ENCODE measurements at places on chromosomes 1 and 21.
A peak's percentile ranks its signal among the peaks of the same experiment; 100 is the strongest.

DNA sequence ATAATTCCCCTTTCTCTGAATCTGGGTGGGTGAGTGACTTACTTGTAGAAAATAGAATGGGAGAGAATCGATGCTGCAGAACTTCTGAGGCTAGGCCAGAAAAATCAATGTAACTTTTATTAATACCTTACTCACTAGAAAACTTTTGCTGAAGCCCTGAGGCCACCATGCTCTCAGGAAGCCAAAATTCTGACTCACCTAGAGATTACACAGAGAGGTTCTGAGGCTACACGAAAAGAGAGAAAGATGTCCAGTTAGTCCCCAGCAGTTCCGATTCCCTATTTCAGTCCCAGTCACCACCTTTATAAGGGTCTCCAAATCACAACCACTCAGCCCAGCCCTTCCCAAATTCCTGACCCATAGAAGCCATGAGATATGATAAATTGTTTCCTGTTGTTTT lies 135.2 kb downstream of the NTPCR start:
- no peak for DNase-seq

DNA sequence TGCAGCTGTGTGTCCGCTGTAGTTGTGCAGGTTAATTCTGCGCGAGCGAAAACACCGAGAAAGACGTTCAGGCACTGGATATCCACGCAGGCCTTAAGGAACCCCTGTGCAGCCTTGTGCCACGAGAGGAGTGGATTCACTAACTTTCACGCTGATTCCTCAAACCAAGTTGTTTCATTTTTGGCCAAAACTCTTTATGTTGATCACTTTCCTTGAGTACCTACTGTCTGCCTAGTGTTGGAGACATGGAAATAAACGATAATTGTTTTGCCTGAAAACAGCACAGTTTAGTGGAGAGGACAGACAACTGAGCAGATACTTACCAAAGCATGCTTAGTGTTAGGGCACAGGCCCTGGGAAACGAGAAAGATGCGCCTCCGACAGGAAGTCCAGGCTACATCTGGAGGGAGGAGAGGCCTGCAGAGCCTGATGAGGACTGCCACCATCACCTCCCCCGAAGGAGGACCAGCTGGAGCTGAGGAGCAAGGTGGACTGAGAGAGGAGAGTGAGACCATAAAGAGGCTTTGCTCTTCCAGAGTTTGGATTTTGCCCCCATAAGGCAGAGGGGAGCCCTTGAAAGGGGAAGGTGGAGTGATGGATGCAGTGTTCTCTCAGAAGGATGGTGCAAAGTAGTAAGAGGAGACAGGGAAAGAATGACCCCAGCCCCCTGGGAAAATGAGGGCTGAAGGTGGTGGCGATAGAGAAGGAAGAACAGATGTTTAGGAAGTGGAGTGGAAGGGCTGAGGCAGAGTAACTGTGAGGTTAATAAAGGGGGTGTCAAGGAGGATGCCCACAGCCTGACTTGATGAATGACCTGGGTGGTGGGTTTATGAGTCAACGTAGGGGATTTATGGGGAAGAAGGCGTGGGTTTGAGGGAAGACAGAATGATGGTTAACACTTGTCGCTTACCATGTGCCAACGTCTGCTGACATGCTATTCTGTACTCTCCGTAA lies 956 bp upstream of the SCAF4 start:
- peak; percentile 10 for DNase-seq

- no peak for DNase-seq
Measured at GRCh38 chr1:178690496-178690895, 34.5 kb upstream of the RALGPS2 start.

GRCh38 chr1:202659541-202659940 lies 50.7 kb downstream of the SYT2 start:
- no peak for DNase-seq

DNA sequence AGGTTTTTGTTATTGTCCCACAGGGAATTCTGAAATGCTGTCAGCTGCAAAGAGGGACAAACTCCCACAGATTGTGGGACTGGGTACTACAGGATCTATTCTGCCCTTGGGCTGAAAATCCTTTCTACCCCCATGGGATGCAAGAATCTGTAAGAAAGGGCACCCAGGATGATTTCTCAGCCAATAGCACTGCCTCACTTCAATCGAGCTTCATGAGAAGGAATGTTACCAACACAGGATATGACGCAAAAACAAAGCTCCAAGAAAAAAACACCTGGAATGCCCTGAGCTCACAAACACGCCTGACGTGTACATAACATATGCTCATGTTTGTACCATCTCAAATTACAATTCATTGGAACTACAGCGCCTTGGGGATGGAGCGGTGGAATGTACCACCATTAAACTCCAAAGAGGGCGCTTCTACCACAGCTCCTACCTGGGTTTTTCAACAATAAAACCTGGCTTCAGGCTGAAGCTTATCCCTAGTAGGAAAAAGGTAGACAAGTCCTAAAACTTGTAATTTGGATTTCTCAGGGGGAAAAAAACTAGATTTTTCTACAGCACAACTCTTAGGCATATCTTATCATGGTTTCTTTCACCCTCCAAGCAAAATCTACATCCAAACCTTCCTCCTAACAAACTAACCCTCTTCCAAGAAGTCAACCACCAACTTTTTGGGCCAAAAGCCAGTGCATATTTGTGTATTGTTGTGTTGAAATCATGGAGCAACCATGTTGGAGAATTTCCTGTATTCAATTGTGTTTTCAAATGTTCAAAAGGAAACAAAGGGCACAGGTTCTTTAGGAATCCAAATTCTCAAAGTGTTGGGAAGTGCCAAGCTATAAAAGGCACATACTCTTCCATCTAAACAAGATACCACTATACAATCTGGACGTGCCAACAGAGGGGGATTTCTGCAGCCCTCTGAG lies 78.9 kb downstream of the TGFBR3 start:
- DNase-seq: no peak

DNA sequence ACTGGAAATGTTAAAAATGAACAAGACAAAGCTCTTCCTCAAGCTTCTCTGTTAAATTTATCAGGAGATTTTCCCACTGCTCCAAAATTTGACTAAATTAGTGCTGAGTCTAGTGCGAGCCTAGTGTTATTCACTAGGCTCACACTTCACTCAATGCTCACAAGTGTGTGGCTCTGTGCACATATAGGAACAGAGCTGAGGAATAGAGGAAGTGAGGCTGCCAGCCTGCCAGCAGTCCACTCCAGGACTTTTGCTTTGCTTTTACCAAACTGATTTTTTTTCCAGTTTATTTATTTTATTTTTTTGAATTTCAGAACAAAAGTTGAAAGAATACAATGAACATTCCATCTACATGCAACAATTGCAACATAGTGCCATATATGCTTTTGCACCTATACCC lies 87.2 kb downstream of the VAV3 start:
- DNase-seq: no peak

DNA sequence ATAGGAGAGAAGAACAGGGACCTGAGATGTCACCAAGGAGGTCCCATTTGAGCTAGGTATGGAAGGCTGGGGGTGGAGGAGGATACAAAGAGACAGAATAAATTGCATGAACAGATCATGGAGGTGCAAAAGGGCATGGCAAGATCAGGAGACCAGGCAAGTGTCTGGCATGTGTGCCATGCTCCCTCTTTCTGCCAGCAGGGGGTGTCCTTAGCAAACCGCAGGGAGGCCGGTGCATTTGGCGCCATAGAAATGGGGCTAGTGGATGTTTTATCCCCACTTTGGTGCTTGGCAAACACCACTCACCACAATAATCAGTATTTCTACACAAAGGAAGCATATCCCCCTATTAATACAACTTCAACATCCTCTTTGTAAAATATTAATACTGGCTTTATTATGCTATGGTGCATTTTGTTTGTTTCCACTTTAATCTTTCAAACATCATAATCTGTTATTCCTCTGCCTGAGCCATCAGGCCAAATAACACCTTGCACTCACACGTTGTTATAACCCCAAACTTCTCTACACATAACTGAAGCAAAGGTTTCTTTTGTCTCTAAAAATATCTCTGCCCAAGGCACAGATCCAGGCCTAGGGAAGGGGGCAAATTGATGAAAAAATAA lies 25.9 kb downstream of the S100A6 start:
- DNase-seq: no peak

- no peak for DNase-seq
Measured at GRCh38 chr1:161198194-161198896, 509 bp downstream of the ADAMTS4 start.

- peak; percentile 53 for DNase-seq
Measured at GRCh38 chr21:41695513-41695912, 71.3 kb downstream of the RIPK4 start.

DNA sequence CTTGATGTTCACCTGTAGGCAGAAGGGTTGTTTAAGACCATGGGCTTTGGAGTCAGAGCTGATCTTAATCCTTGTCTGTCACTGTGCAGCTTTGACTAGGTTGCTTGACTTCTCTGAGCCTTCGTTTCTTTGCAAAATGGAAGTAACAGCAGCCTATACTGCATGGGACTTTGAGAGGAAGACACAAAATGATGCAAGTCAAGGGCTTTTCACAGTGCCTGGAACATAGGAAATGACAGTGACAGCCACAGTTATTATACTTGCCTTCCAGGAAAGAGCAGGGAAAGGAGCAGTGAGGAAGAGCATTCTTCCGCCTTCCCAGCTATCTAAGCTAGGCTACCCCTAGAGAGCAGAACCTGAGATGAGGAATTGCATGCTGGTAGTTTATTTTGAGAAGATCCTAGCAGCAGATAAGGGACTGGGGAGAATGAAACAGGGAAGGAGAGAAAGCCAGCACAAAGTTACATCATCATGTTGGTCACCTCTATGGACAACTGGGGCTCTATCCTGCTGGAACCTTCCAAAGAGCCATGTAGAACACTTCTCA lies 3.1 kb downstream of the CSF3R start:
- no peak for DNase-seq

DNA sequence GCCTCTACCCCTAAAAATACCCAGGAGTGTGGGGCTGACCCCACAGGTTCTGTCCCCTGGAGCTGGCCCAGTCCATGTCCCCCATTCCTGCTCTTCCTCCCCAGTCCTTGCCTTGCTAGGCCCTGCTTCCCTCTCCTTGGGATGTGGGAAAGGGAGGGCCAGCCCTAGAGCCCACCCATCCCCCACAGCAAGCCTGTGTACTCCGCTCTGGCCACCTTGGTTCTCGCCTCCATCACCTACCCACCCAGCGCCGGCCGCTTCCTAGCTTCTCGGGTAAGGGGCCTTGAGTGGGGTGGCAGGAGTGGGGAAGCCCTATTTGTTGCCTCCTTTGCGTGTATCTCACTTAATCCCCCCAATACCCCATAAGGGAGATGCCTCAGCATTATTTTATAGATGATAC lies 6.7 kb downstream of the CLCNKB start:
- no peak for DNase-seq

GRCh38 chr1:185733818-185734735 lies at the start of gene HMCN1:
HMCN1 (plus strand) TSS chr1:185734391; CDS start chr1:185734780, 389 bp downstream.
- no peak for DNase-seq

- DNase-seq: no peak
Measured at GRCh38 chr1:43427941-43428340, 25.8 kb downstream of the HYI start.

DNA sequence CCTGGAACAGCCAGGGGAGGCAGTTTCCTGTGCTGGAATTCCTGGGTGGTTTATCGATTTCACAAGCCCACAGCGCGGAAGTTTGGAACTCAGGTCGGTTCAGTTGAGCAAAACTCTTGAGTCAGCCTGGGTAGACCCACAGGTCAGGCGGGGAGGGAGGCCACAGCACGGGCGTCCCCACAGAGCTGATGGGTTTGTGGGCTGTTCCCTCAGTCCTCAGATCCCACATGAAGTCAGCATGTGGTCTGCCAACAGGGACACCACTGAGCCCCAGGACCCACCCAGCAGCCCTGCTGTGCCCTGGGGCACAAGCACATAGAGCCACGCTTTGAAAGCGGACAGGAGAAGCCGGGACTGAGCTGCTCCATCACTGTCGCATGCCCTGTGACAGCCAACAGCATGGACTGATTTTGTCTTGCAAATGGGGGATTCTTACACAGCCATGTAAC lies 17.4 kb downstream of the BMP8A start:
- no peak for DNase-seq

GRCh38 chr1:100075773-100076172 lies 57.0 kb downstream of the SASS6 start:
- no peak for DNase-seq

GRCh38 chr21:34305605-34306604 lies 57.9 kb upstream of the KCNE2 start:
- DNase-seq: no peak

GRCh38 chr1:43763497-43763973 lies 56.2 kb downstream of the ST3GAL3 start:
- peak; percentile 79 for DNase-seq

GRCh38 chr1:17922833-17923232 lies 167.7 kb downstream of the ACTL8 start:
- no peak for DNase-seq

DNA sequence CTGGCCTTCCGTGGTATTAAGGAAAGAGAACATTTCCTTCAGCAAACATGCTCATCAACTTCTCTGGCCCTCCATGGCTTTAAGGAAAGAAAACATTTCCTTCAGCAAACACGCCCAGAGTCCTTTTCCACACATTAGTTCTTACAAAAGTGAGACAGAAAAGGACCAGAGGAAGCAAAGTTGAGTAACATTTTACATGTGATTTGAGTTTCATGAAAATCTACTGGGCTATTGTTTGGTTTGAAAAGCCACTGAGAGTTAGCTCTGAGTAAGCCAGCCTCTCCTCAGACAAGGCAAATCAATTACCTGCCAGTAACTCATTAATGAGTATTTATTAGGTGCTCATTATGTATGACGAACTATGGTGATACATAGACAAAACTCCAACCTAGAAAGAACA lies 78.0 kb downstream of the NID1 start:
- no peak for DNase-seq

GRCh38 chr1:198174297-198174696 lies 17.5 kb downstream of the NEK7 start:
- DNase-seq: no peak

GRCh38 chr21:27423906-27424595 lies 457.2 kb upstream of the ADAMTS5 start:
- no peak for DNase-seq

DNA sequence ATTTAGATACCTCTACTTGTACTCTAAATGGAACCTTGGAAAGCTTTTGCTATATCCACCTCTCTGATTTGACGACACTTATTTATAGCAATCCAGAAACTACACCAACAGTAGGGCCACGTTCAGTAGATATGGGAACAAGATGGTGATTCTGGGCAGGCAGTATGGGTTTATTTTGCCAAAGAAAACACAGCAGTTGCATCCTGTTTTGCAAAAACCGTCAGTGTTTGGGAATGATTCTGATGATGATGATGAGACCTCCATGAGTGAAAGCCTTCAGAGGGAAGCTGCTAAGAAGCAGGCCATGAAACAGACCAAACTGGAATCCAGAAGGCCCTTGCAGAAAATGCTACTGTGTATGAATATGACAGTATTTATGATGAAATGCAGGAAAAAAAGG lies 41.5 kb upstream of the NEXN start:
- no peak for DNase-seq

DNA sequence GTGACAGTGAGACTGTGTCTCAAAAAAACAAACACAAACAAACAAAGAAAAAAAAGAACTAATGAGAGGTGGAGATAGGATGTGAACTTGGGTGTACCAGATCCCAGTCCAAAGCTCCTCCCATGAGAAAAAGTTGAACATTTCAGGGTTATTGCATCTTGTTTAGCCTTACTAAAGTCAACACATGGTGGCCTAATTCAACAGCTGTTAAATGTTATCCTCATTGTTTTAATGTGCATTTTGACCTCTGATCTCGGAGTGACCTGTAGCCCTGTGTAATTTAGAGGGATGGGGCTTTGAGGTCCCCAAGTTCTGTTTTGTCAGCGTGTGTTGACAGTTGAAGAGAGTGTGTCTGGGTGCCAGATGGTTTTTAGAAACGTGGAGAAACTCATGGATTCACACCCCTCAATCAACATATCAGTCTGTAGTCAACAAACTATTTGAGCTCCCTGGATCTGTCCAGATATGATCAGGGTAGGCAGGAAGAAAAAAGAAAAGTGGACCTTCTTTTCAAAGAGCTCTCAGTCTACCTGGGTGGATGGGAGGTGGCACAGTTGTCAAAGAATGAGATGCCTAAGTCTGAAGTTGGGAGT lies 34.7 kb downstream of the PTPRU start:
- no peak for DNase-seq

All from NCI-H1417 treated with DMSO at 0.1 percent for 48 hours (cell line).